ENCODE measurements at places on chromosomes 3 and 15.

- no peak for DNase-seq
Measured at GRCh38 chr15:32856753-32857152, 138.9 kb downstream of the GREM1 start.

DNA sequence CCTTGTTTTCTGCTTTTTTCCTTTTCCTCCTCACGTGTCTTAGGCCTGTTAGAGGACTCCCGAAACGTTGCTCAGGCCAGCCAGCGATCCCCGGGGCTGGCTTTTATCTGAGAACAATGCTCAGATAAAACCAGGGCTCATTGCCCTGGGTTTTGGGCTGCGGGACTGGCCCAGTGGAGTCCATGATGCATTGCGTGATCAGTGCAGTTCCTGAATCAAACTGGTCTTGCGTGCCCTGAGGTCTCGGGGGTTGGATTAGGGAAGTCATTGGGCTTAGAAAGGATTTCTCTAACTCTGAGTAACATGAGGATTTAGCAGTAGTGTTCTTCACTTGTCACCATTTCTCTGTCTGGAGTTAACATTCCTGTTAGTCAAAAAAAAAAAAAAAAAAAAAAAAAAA is 66.3 kb downstream of the CCR1 start:
- DNase-seq: no peak

- DNase-seq: peak; percentile 18
Measured at GRCh38 chr3:64957408-64958198, 269.8 kb upstream of the ADAMTS9 start.

GRCh38 chr3:188680189-188680588 is 491.6 kb upstream of the TPRG1 start:
- DNase-seq: peak; percentile 77

DNA sequence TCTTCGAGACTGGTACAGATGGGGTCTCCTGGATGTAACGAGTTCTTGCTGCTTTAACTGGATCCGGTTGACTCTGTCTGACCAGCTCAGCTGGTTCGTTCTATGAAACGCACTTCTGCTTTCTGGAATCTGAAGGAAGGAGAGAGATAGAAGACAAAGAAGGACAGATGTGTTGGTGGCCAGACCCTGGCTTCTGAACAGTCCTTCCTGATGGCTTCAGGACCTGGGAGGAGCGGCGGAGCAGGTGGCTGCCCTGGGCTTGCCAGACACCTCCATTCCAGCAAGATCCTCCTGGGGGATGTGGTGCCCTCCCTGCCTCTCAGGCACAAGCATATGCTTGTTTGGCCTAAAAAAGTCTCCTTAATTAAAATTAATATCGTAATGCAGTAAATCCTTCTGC is 99.9 kb downstream of the APBA2 start:
- DNase-seq: no peak

DNA sequence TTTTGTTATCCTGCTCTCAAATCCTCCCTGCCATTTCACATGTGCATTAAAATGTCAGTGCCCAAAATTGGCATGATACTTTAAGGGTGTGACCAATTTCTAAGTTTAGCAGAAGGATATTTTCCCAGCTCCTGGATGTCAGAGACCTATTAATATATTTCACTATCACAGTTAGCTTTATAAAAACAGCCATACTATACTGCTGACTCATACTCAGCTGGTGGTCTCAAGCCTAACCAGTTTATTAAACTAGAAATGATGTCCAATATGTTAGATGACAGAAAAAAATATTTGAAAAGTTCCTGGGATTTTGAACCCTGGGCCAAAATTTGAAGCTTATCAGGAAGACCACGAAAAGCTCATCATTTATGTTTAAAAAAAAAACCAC is 60.9 kb upstream of the ZNF280D start:
- no peak for DNase-seq

- DNase-seq: no peak
Measured at GRCh38 chr3:138203938-138204337, 16.8 kb downstream of the ARMC8 start.

Data from fibroblast of gingiva (primary cell).